Thymus (tissue), 14 donors: ENCODE measurements at places on chromosomes 16 and 17.
A peak's percentile ranks its signal among the peaks of the same experiment; 100 is the strongest.

DNA sequence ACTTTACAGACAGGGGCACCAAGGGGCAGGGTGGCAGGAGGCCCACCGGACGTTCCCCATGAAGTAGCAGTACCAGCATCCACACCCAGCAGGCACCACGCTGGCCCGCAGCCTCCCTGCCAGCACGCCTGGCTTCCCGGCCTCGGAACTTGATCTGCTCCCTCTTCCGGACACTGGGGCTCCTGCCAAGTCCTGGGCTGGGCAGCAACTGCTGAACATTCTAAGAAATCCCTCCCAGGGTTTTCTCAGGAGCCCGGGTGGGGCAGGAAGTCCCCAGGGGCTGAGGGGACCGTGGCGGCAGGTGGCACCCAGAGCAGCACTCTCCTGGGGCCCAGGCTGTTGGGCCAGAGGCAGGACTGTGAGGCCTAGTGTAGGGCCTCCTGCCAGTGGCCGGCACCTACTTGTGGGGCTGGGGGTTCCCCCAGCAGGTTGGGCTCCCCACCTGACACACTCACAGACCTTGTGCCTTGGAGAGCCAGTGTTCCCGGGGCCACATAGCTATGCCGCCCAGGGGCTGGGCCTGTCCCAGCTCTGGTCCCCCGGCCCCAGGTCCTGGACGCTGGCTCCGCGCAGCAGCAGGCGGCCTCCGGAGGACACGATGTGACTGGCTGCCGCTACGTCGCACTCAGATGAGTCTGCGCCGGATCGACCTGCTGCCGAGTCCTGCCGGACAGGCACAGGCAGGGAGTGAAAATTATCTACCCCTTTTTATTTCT, 86.2 kb upstream of the CBX4 start:
- H3K4me1 ChIP-seq = peaks cover 3% of the 10 kb centered on the region
- DNase-seq = no peak
- no peak overlapping the region for H3K4me3 ChIP-seq

DNA sequence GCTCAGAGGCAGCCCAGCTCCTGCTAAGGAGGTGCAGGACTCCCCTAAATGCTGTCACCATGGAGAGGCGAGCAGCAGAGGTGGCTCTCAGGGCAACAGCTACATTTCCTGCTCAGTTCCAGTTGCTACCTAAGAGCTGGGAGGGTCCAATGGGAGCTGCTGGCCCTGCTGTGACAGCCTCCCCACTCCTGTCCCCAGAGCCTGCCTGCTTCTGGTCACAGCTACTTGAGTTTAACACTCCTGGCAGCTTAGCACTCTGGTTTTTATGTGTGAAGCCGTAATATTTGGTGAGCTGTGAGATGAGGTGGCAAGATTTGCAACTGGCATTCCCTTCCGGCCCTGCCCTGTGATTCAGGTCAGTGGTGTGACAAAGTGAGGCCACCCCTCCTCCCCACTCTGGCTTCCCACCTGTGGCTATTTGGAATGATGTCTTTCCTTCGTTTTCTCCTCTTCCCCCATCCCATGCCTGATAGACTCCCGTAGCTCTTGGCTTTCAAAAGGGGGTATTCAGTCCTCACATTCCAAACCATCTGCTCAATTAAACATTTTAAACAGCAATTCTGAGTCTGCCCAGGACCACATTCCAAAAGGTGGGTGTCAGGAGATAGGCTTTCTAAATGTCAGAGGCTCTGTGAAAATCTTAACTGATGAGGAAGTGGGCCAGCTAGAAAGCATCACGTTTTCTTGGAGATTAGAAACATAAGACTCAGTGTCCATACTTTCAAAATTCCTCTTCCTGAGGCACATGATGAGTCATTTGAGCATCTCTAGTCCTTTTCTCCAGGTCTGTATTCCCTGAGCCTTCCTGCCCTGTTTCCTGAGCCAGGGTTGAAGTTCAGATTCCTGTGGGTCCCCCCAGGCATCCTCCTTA, 42.6 kb upstream of the SKAP1 start:
- H3K36me3 ChIP-seq = no peaks in the 10 kb centered on the region
- no peak overlapping the region for H3K4me3 ChIP-seq
- no peak for DNase-seq
- H3K27me3 ChIP-seq = no peaks in the 10 kb centered on the region

DNA sequence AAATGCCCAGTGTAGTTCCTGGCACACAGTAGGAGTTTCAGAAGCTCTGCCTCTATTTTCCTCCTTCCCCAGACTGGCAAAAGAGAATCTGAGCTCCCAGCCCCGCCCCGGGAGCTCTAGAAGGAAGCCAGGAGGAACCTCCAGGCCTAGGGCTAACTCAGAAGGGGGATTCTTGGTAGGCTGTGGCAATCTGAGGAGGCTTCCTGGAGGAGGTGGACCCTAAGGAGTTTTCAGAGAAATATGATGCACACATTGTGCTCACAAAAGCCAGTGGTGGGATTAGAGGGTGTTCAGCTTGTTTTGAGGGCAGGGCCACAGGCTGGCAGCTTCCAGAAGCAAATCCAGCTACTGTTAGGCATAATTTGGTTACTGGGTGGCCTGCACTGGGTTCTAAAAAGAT, 10.0 kb downstream of the ADGRG1 start:
- no peak overlapping the region for H3K4me3 ChIP-seq
- peaks cover 4% of the 10 kb centered on the region for H3K36me3 ChIP-seq
- H3K4me1 ChIP-seq = peaks cover 30% of the 10 kb centered on the region
- DNase-seq = no peak

GRCh38 chr17:2962236-2962635, 101.2 kb downstream of the OR1D5 start:
- no peaks in the 10 kb centered on the region for H3K36me3 ChIP-seq
- no peak overlapping the region for H3K27ac ChIP-seq
- no peaks in the 10 kb centered on the region for H3K4me1 ChIP-seq
- H3K4me3 ChIP-seq = no peak overlapping the region
- DNase-seq = no peak
- no peaks in the 10 kb centered on the region for H3K27me3 ChIP-seq

DNA sequence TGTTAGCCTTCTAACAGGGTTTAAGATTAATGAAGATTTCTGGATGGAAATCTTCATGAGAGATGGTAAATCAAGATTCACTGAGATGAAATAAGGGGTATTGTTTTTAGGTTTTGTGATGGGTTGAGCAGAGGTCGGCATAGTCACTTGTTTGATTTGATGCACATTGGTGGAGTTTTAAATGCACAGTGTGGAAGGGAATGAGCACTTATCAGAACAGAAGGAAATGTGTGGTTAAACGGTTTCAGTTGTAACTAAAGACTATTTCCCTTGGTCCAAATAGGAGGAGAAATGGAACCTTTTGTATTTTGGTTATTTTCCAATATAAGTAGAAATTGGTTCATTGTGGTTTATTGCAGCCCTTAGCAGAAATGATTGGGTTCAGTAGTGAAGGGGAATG, 34.1 kb downstream of the CBFB start:
- no peak overlapping the region for H3K4me3 ChIP-seq
- H3K4me1 ChIP-seq = no peaks in the 10 kb centered on the region
- H3K27me3 ChIP-seq = no peaks in the 10 kb centered on the region
- no peak overlapping the region for H3K27ac ChIP-seq

DNA sequence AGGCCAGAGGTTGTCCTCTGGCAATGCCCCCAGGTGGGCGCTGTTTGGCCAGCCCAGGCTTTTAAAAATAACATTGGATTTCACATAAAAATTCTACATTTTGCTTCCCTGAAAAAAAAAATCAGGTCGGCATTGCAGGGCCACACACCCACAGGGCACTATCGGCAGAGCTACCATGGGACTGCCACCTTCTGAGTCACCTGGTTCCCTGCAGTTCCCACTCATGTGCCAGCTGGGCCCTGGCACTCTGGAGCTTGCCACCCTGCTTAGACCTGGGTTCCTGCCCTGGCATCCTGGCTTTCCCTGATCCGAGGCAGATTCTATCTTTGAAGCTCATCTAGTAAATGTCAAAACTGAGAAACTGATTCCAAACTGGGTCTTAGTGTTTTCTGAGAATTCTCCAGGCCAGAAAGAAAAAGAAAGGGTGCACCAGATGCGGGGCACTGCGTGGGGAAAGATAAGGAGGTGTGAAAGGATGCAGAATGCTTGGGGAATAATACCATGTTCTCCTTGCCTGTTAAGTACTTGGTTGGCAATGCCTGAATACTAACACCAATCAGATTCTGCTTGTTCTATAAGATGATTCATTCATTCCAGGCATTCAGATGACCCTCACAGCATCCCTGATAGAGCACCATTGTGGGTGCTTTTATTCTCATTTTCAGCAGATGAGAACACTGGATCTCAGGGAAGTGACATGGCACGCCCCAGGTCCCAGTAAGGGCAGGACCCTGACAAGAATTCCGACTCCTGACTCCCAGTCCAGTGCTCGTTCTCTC, 51.8 kb downstream of the RAI1 start:
- H3K27ac ChIP-seq = no peak overlapping the region
- no peaks in the 10 kb centered on the region for H3K27me3 ChIP-seq
- no peak overlapping the region for H3K4me3 ChIP-seq
- peaks cover 11% of the 10 kb centered on the region for H3K4me1 ChIP-seq
- no peaks in the 10 kb centered on the region for H3K36me3 ChIP-seq

GRCh38 chr16:87541872-87542234, 49.0 kb upstream of the ZCCHC14 start:
- H3K4me3 ChIP-seq = no peak overlapping the region
- no peaks in the 10 kb centered on the region for H3K27me3 ChIP-seq
- no peaks in the 10 kb centered on the region for H3K4me1 ChIP-seq
- DNase-seq = no peak

- no peak for DNase-seq
- H3K27me3 ChIP-seq = no peaks in the 10 kb centered on the region
Observed at GRCh38 chr16:48101069-48101674, 54.6 kb downstream of the ABCC12 start.

- no peaks in the 10 kb centered on the region for H3K27me3 ChIP-seq
- H3K36me3 ChIP-seq = no peaks in the 10 kb centered on the region
- H3K4me1 ChIP-seq = peaks cover 2% of the 10 kb centered on the region
- H3K27ac ChIP-seq = no peak overlapping the region
Observed at GRCh38 chr16:82643936-82644630, 17.3 kb downstream of the CDH13 start.

DNA sequence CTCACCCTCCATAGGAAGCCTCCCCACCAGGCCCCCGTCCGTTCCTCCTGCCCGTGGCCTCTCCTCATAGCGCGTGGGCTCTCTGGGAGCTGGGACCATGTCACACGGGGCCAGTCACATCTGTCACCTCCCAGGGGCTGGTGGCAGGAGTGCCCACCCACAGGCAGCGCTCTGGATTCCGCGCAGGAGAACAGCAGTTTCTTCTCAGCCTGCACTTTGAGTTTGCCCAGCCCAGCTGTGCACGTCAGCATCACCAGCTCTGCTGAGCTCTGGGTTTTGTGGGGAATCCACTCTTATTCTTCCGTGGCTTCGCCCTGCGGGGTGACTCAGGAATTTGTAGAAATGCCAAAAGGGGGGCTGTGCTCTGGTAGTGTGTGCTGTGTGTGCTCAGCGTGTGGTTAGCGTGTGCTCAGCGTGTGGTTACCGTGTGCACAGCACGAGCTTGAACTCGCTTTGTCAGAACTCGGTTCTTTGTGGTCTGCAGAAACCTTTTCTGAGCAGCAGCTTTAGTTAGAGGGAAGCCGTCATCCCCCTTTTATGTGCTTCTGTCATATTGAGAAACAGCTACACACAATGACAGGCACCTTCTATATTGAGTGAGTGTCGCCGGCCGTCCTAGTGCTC, 3.2 kb downstream of the ACSF3 start:
- H3K4me1 ChIP-seq = peaks cover 94% of the 10 kb centered on the region
- no peaks in the 10 kb centered on the region for H3K27me3 ChIP-seq
- H3K36me3 ChIP-seq = peaks cover 42% of the 10 kb centered on the region
- peak overlapping the region; percentile 99 for H3K27ac ChIP-seq
- peak; percentile 90 for DNase-seq

DNA sequence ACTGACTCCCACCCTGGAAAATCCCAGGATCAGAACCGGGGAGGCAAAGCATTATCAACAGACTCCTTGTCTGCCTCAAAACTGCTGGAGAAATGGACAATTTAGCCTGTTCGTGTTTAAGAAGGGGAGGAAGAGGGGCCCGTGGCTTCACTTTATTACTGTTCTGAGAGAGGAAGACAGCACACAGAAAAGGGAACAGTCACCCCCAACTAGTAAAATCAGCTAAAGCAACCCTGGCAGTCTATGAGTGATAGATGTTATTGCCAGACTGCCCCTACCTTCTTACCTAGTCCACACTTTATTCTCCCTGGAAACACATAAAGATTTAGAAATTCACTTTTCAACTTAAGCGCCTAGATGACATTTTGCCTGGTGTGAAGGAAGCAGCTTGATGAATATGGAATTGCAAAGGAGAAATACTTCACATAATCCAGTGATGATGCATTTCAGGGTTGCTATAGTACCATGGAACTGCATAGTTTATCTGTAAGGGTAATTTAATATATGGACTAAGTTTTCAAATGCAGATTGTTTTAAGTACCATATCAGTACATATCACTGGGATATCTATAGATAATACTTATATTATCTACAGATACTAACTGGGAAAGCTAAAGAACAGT, 36.9 kb upstream of the TRAP1 start:
- no peak overlapping the region for H3K27ac ChIP-seq
- no peaks in the 10 kb centered on the region for H3K27me3 ChIP-seq
- peaks cover 43% of the 10 kb centered on the region for H3K36me3 ChIP-seq
- H3K4me3 ChIP-seq = no peak overlapping the region
- H3K4me1 ChIP-seq = no peaks in the 10 kb centered on the region

DNA sequence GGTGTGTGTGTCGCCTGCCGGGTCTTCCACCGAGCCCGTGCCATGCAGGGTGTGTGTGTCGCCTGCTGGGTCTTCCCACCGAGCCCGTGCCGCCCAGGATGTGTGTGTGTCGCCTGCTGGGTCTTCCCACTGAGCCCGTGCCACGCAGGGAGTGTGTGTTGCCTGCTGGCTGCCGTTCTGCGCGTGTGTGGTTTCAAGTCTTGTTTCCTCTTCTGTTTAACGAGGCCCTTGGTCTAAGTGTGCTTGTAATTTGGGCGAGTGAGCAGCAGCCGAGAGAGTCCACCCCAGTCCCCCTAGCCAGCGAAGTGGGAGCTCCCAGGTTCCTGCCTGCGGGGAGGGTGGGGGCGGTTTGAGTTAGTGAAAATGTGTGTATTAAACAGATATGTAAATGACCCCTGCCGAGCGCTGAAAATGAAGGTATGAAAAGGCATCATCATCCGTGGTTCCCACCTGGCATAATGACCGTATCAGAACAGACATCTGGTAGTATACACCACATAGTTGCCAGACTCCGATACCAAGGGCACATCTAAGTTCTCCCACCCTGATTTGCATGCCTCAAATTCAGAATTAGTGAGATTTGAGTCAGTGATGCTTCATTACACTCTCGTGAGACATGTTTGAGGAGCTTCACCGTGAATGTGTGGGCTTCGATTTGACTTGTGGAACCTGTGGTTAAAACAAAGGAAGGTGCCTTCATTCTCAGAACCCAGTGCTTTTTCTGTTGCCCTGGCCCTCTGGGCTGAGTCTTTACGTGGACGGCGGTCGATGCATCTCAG, 114.5 kb upstream of the CHMP6 start:
- H3K4me3 ChIP-seq = no peak overlapping the region
- peaks cover 43% of the 10 kb centered on the region for H3K36me3 ChIP-seq
- no peaks in the 10 kb centered on the region for H3K27me3 ChIP-seq
- no peak overlapping the region for H3K27ac ChIP-seq
- DNase-seq = no peak

- DNase-seq = no peak
- no peak overlapping the region for H3K27ac ChIP-seq
- no peaks in the 10 kb centered on the region for H3K36me3 ChIP-seq
- no peaks in the 10 kb centered on the region for H3K4me1 ChIP-seq
- no peak overlapping the region for H3K4me3 ChIP-seq
Observed at GRCh38 chr16:90054554-90054953, 22.6 kb downstream of the PRDM7 start.
